ENCODE measurements at places on chromosomes 7 and 10.
A peak's percentile ranks its signal among the peaks of the same experiment; 100 is the strongest.

- no peak for DNase-seq
Observed at GRCh38 chr7:137287651-137288258, 55.8 kb downstream of the PTN start.

- no peak for DNase-seq
Observed at GRCh38 chr7:50399206-50399605, 50.9 kb downstream of the FIGNL1 start.

- DNase-seq: peak; percentile 92
Observed at GRCh38 chr10:42866115-42866995, 83.8 kb downstream of the BMS1 start.

DNA sequence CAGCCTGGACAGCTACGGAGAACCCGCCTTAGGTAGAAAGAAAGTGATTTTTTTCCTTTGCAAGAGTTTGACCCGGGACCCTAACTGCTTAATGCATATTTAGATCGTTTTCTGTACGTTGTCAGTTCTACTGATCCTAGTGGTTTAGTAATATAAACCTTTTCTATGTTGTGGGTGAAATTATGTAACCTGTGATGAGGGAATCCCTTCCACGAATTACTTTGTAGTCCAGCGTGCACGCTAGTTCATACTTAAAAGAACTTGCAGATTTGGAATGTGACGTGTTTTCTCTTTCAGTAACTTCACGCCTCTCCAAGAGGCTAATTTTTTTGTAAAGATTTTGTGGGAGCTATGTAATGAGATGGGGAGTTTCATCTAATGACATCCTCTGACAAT lies 705 bp downstream of the SLF2 start:
- DNase-seq: no peak

GRCh38 chr10:54065106-54065505 lies 735.9 kb downstream of the PCDH15 start:
- DNase-seq: no peak

DNA sequence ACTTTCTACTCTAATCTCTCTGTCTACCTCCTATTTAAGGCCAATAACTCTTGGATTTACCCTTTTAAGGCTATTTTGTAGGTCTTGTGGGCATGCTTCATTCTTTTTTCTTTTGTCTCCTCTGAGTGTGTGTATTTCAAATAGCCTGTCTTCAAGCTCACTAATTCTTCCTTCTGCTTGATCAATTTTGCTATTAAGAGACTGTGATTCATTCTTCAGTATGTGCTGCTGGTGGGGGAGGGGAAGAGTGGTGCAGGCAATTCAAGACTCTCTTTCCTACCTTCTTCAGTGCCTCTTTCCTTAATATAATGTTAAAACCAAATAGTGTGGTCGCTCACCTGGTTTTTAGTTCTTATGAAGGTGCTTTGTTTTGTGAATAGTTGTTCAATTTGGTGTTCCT lies 20.0 kb downstream of the ABCB1 start:
- no peak for DNase-seq

DNA sequence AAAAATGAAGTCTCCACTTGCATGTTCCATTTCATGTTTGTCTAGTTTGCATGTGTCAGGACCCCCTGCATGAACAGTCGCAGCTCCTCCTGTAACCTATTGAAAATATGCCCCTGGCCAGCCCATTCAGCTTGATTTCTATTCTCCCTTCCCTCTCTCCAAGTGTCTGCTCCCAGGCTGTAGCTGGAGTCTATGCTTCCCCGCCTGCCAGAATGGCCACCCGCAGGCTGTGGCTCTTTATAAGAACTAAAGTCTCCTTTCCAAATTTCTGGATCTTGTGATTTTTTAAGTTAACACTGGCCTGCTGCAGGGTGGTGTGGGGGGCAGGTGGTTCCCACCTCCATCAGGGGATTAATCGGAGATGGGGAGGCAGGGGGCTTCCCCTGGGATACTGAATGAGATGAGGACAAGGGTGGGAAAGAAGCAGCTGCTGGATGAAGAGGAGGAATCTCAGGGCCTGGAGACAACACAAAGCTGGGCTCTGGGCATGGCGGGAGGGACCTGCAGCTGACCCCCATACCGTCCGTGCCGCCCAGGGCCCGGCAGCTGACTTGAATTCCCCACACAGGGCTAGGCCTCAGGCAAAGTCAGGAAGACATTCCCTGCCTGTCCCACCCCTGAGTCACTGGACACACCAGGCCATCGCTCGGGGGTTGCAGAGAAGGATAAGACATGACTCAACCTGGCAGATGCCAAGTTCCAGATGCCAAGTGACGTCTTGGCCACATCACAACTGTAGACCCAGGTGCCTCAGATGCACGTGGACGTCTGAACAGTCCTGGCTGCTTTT lies 399.5 kb upstream of the FOXK1 start:
- DNase-seq: no peak

DNA sequence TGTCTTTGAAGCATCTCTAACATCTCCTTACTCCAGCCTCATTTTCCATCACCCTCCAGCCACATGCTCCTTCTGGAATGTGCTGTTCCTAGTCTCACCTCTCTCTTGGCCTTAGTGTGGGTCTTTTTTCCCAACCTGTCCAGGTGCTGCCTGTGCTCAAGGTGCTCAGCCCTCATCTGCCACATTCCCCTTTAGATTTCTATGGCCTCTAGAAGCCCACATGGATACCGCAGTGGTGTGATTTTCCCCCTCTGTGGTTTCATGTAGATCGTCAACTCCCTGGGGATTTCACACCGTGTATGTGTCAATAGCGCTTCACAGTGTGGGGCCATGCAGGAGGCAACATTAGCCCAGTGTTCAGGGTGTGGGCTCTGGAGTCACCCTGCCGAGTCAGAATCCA lies 32.5 kb downstream of the BMPER start:
- DNase-seq: no peak

DNA sequence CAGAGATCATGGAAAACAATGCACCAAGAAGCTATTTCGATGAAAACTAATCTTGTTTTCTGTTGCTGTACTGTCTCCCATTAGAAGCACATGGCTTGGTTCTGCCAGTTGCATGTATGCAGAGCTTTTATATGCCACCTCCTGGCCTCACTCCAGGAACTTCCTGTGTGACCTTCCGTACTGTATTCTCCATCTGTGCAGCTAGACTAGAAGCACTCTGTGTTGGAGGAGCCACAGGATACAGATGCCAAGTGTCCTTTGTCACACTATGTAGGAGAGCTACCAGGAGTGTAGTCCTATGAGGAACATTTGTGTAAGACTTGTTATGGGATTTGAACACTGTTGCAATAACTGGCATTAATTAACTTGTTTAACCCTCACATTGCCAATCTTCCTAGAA lies 503.5 kb upstream of the TPK1 start:
- DNase-seq: no peak

GRCh38 chr7:107580716-107581383 lies 804 bp downstream of the BCAP29 start:
- no peak for DNase-seq

- no peak for DNase-seq
Observed at GRCh38 chr7:158061884-158062656, 525.6 kb downstream of the PTPRN2 start.

GRCh38 chr7:79529214-79529880 lies 75.9 kb upstream of the MAGI2 start:
- no peak for DNase-seq

DNA sequence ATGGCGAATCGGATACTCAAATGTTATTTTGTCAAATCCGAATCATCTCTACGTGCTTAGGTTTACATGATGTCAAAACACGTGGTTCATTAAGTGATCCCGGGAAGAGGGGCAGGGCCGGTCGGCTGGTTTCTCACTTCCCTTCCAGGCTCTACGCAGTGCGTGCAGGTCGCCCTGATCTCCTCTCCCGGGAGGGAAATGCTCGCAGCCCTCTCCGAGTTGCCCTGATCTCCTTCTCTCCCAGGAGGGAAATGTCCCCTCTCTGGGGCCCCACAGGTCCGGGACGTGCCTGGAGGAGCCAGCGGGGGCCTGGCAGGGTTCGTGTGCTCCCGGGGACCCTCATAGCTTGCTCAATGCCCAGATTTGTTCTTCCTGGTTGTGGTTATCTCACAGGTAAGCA lies 202.7 kb downstream of the DNAJB6 start:
- no peak for DNase-seq

- no peak for DNase-seq
Observed at GRCh38 chr7:155477476-155477875, 19.5 kb downstream of the EN2 start.

DNA sequence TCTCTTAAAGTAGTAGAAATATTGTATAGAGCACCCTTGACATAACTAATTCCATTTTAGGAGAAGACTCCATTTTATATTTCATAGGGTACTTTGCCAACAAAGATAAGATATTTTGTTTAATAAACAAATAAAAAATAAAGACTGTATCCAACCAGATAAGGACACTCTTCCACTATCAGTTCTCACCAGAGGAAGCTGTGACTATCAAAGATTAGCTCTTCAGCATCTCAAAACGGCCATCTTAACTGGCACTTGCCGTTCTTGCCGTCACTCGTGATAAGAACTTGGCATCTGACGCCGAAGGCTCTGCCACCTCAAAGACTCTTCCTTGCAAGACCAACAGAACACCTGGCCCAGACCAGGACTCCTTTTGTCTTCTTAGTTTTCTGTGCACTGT lies 26.3 kb upstream of the AKR1B1 start:
- DNase-seq: no peak

DNA sequence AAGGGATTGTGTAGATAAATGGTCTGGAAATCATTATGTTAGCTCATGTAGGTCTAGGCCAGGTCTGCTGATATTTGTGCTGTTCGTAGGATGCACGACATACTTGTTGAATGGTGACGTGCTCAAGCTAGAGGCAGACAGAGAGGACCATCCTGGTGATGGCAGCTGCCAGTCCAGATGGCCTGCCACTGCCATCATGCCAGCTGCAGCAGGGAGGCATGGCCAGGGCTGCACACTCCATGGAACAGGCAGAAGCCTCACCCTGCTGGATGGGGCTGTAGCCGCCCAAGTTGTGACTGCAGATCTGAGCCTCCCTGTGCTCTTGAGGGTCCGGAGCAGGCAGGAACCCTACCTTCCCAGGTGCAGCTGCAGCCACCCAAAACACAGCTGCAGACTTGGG lies 80.3 kb downstream of the SPDYE5 start:
- DNase-seq: peak; percentile 33

DNA sequence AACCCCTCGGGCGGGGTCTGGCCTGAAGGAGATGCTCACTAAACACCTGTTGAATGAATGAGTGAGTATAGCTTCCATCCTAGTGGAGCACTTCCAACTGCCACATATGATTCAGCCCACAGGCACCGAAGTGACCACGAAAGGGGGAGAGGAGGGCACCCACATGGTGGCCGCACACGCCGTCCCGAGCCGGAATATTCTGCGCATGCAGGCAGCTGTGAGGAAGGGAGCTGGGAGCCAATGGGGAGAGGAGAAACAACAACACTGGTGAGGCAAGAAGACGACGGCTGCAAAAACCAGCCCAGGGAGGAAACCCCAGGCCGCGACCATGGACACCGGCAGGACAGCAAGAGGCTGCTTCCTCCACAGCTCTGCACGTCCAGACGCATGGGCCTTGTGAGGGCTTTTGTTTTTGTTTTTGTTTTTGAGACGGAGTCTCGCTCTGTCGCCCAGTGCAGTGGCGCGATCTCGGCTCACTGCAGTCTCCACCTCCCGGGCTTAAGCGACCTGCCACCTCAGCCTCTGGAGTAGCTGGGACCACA lies 67.1 kb upstream of the DNAAF5 start:
- no peak for DNase-seq

- no peak for DNase-seq
Observed at GRCh38 chr10:103667356-103667755, 173.9 kb downstream of the NEURL1 start.

DNA sequence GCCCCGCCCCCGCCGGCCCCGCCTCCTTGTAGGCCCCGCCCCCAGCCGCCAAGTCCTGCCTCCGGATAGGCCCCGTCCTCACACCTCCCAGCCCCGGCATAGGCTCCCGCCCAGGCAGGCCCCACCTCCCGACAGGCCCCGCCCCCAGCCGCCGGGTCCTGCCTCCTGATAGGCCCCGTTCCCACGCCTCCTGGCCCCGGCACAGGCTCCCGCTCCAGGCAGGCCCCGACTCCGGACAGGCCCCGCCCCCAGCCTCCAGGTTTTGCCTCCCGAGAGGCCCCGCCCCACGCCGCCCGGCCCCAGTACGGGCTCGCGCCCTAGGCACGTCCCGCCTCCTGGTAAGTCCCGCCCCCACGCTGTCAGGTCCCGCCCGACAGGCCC lies 232 bp upstream of the MICALL2 start:
- peak; percentile 100 for DNase-seq

DNA sequence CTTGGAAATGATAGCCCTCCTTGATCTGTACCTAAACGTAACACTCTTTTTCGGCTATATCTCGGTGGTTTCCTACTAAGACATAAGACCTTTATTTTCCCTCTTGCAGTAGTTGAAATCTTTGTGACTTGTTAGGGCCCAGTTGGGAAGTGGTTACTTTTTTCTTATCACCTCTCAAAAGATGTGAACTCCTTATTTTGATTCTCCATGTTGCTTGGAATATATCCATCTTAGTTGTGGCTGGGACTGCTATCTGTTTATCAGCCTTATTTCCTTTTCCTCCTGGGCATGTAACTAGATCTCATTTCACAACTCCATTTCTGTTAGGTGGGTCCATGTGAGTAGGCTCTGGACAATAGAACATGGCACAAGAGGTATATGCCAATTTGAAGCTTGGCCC lies 4.1 kb upstream of the CPED1 start:
- no peak for DNase-seq

DNA sequence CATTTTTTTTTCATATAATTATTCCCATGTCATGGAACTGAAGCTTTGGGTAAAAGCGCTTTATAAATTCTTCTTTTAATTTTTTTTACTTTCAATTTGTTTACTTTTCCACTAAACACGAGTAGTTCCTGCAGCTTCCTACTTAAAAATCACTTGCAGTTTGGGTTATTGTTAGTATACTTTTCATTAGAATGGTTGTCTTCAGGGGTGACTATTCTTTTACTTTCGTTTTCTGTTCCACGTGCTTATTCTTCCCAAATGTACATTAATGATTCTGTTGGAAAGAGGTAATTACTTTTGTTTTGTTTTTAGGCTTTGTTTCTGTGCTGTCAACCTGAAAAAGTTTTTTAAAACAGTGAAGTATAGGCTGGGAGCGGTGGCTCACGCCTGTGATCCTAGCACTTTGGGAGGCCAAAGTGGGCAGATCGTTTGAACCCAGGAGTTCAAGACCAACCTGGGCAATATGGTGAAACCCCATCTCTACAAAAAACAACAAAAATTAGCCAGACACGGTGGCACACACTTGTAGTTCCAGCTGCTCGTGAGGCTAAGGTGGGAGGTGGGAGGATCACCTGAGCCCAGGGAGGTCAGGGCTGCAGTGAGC lies 5.2 kb upstream of the CFAP69 start:
- DNase-seq: no peak

DNA sequence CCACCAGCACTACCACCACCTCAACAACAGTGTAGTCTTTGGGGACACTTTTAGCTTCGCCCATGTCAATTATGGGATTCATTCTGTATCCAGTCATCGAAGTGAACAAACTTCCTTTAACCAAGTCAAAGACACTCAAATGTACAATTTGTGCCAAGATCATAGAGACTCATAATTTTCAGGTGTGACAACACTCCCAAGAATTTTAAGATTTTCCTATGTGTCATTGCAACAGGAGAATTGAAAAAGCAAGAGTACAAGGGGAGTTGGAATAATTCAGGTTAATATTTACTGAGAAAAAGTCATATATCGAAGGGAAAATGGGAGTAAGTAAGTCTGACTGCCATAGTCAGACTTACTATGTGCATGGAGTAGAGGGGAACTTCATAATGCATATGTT lies 26.2 kb downstream of the PON1 start:
- DNase-seq: no peak

- DNase-seq: no peak
Observed at GRCh38 chr7:38881015-38881414, 28.0 kb downstream of the VPS41 start.

GRCh38 chr10:67302701-67303100 lies 376.9 kb downstream of the LRRTM3 start:
- no peak for DNase-seq
